ENCODE measurements at places on chromosomes 5 and 9.

GRCh38 chr9:2082772-2083171 is 67.6 kb downstream of the SMARCA2 start:
- no peak for DNase-seq

- no peak for DNase-seq
Measured at GRCh38 chr5:1673042-1673677, 126.5 kb downstream of the MRPL36 start.

DNA sequence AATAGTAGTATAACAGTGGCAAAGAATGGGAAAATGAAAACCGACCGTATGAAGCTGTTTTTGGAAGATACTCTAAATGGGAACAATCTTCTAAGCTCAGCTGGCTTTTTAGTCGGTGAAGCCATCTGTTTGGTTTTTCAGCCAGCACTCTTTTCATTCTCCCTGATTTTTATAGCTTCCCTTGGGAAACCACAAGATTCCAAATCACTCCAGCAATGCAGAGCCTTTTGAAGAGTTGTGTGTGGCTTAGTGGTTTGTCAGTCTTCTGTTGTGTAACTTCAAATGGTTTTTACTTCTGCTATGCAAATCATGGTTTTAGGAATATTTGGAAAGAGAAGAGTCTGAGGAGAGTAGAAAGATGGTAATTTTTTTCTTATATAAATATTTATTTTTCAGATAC is 180.7 kb downstream of the KDM4C start:
- peak; percentile 96 for DNase-seq

DNA sequence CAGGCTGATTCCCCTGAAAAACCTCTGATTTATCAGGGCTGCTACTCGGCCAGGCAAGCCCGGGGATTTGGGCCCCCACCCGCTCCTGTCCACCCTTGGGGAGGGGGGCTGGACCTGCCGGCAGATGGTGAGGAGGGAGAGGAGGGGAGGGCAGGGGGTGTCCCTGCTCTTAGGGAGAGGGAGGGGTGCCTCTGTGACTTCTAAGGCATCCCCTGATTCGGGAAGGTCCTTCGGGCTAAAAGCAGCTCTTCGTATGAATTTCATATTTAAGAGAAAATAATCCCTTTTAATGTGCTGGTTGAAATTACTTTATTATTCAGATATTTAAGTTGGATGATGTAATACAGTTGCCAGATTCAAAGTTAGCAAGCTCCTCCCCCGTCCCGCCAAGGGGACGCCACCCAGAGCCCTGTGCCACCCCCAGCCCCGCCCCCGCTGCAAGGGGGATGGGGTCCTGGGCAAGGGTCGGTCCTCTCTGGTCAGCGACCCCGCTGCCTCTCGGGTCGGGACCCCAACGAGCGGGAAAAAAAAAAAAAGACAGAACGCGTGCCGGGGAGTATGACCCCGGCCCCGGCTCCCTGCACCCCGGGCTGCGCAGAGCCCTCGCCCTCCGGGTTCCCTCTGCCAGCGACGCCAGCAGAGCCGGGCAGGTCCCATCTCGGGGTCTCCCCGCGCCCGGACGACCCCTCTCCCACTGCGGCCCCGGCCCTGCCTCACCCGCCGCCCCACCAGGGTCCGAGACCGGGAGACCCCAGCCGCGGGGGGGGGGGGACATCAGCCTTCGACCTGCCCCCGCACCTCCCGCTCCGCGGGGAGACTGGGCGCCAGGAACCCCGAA is 12.4 kb downstream of the LHX3 start:
- DNase-seq: no peak

- DNase-seq: no peak
Measured at GRCh38 chr5:180553530-180553929, 37.8 kb downstream of the SCGB3A1 start.

DNA sequence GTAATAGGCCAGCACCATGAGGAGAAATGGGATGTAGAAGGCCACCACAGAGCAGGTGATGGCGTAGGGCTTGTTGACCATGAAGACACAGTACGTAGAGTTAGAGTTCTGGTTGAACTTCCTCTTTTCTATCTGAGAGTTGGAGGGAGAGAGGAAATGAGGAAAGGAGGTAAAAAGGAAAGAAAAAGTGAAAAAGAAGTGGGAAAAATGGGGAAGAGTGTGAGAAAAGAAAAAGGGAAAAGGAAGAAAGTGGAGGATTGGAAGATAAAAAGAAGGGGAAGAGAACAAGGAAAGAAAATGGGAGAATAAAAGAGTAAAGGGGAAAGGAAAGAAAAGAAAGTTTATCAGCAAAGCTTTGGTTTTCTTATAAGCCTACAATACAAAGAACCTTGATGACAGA is 126.1 kb downstream of the FBXO38 start:
- DNase-seq: no peak

- DNase-seq: no peak
Measured at GRCh38 chr9:88923653-88924288, 67.5 kb upstream of the S1PR3 start.

DNA sequence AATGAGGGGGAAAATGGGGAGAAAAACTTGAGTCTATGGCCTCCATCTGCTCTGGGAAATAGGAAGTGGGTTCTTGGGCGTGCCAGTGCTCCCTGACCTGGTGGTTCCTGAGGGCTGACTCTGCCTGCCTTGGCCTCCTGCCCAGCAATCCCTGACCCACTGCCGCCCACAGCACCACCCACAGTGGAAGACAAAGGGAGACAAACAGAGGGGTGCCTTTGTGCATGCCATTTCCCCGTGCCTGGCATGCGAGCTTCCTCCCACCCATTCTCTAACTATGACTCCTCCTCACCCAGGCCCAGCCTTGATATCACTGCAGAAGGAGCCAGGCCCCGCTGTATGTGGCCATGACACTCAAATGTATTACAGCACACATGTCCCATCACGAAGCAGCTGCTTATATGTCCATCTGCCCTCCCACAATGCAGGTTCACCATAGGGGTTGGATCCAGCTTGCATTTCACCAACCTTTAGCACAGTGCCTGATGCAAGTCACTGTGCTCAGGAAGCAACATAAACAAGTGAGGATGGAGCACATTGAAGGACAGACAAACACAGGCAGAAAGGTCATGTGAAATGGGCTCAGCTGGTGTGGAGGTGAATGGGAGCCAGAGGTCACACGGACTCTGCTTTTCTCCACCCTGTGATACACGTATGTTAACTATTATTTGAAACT is 84.4 kb downstream of the ADRB2 start:
- DNase-seq: no peak

- no peak for DNase-seq
Measured at GRCh38 chr5:44814761-44815160, 6.0 kb downstream of the MRPS30 start.

DNA sequence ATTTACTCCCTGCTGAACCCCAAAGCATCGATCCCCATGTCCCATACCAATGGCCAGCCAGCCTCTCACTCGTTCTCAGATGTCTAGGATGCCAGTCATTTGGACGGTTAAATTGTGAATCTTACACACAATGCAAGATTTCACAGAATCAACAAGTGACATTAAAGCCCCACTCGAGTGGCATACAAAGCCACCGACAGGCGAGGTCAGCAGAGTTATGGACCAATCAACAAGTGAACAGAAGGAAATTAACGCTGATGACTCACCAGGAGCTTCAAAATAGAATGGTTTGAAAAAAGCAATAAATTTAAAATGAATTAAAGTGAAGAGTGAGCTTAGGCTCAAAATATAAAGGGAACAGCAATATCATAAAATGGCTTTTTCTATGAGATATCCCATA is 8.2 kb upstream of the RUFY1 start:
- no peak for DNase-seq

DNA sequence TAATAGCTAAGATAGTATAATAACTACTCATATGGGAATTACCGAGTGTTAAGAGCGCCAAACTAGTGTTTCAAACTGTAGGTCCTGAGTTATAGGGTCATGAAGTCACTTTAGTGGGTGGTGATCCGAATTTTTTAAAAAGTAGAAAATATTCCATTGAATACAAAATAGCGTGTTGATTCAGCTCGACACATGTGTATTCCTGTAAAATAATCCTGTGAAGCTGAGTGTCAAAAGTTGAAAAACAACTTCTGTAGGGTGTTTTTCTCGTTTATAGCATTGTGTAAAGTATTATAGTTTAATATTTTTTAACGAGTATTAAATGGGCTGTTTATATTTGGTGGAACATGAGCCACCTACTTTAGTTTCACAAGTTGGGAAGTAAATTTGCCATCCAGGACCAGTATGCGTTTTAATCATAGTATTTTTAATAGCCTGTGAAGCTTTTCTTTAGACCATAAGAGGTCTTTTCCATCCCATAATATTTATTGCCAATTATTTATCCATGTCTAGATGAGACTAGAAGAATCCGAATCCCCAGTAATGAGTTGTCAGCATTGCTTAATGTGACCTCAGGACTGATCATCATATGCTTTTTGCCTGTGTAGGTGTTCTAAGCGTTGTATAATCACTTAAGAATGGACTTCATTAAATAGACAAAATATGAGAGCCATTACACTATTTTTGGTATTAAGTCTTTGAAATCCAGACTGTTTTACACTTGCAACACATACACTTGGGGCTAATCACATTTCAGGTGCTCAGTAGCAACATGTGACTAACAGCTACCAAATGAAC is 84.1 kb downstream of the PTPDC1 start:
- no peak for DNase-seq

DNA sequence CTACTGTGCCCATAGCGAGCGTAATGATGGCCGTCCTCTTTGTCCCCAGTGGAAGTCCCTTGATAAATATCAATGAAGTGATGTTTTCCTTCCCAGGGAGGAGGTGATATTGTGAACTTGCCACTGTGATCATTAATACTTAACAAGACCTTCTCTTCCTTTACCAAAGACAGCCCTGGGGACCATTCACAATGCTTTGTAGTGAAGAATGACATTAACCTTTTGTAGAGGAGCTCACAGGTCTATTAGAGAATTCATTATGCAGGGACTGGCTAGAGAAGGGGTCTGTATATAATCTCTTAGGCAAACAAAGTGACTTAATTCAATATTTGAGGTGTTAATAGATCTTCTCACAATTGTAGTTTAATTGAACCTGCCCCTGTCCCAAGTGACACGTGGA is 452.9 kb upstream of the DMAC1 start:
- no peak for DNase-seq

- DNase-seq: no peak
Measured at GRCh38 chr5:142817949-142818431, 47.8 kb downstream of the ARHGAP26 start.

GRCh38 chr5:125848751-125849150 is 574.5 kb upstream of the GRAMD2B start:
- no peak for DNase-seq

- DNase-seq: peak; percentile 14
Measured at GRCh38 chr9:136882109-136882946, 4.0 kb upstream of the TRAF2 start.

- no peak for DNase-seq
Measured at GRCh38 chr5:172113036-172113435, 75.0 kb downstream of the STK10 start.

DNA sequence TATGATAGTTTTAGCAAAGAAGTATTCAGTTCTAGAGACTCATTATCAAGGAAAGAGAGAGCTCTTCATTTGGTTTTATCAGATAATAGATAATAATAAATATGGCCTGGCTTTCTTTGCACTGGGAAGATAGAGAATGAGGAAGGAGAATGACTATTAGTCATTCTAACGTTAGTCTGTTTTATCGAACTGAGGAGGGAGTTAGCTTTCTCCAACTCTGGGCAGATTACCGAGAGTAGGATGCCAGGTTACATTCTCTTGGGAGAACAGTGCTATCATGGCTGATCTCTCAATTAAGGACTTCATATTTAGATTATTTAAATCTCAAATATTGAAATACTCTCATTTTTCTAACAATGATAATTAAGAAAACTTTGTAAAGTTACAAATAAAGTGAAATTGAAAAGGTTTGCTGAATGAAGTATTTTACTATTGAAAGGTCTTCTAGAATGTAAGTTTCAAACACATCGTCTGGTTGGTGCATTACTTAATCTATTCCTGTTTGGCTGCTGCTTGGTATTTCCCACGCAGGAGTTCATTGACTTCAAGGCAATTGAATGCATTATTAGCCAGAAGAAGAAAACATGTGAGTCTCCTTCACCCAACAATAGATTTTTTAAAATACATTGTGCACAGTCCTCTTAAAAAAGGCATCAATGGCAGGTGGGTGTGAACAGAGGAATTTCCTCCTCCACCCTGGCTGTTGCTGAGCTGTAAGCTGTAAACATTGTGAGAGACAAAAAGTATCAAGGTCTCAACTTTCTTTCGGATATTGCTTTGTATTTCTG is 140.8 kb downstream of the C9orf152 start:
- DNase-seq: no peak

- no peak for DNase-seq
Measured at GRCh38 chr9:73132034-73132776, 19.5 kb upstream of the ANXA1 start.

- no peak for DNase-seq
Measured at GRCh38 chr5:146073239-146073900, 32.0 kb downstream of the PLAC8L1 start.

DNA sequence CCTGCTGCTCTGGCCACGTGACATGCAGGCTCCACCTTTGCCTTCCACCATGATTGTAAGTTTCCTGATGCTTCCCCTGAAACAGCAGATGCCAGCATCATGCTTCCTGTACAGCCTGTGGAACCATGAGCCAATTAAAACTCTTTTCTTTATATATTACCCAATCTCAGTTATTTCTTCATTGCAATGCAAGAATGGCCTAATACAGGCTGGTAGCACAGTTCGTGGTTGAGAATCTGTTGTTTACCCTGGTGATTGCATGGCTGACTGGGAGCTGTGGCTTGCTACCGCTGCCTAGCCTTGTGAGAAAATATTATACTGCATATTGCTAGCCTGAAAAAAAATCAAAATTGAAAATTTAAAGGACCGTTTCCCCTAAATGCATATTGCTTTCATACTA is 44.8 kb upstream of the PTPN3 start:
- DNase-seq: no peak

DNA sequence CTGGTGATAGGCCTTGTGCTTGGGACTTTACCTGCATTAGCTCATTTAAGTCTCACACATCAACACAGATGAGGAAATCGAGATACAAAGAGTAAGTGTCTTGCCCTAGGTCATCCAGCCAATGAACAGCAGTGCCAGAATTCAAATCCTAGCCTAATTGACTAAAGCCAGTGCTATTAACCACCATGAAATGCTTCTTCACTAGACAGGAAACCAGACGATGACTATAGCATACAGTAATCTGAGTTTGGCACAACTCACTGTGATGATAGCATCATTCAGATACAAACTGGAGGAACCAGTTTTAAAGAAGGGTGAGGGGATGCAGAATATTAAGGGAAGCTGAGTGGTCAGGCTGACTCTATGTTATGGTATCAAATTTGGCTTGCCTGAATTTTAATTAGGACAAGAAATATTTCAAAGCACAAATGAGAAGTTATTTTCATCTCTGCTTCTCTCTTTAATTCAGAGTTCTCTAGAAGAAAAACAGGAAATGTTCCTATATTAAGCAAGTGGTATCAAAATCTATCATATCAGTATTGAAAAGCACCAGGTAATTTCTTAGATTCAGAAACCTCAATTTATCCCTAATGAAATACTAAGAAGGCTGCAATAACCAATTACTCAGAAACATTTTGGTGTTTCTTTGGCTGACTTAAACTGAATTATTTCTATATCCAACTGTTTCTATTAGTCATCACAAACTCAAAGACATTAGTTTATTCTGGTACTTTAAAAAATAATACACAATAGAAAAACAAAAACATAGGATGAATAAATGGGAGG is 147.0 kb upstream of the RASA1 start:
- peak; percentile 83 for DNase-seq
